Mesenteric fat pad (tissue), 1 donor: ENCODE measurements at places on chromosomes 12 and 14. TPM values are rescaled to one million over a fixed set of nuclear protein-coding genes. Genes with fewer than 3 reads are reported as not detected.

MORN3 gene
- total RNA-seq: not detected

DAO gene
- not detected for total RNA-seq

DNA sequence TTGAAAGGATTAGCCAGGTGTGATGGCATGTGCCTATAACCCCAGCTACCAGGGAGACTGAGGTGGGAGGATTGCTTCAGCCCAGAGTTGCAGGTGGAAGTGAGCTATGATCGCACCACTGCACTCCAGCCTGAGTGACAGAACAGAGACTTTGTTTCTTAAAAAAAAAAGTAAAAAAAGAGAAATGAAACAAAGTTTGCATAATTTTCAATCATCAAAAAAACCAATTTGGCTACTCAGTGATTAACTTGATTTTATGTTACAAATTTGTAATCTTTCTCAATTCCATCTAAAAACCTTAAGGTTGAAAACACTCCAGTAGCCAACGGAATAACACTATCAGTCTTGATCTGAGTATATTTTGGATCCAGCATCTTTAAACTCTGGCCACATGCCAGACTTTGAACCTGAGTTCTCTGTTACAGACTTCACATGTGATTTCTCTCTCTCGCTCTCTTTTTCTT, 12.6 kb upstream of the DENND5B start:
- no peak for DNase-seq

DNA sequence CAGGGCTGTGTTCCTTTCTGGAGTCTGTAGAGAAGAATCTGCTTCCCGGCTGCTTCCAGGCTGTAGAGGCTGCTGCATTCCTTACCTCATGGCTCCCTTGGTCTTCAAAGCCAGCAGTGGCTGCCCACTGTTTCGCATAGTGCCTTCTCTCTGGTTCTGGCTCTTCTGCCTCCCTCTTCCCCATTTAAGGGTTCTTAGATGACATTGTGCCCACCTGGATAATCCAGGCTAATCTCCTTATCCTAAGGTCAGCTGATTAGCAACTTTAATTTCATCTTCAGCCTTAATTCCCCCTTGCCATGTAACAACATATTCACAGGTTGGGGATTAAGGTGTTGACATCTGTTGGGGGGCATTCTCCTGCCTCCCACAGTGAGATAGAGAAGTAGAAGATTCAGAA, 208.6 kb upstream of the TMTC1 start:
- no peak for DNase-seq
